GM23338 (cell line): ENCODE measurements at places on chromosomes 12 and 14. TPM values are rescaled to one million over a fixed set of nuclear protein-coding genes. Genes with fewer than 3 reads are reported as not detected.

Gene IFI27
- total RNA-seq: 0.23 and 0.49 TPM in 2 replicates

- no peak overlapping the region for H3K4me3 ChIP-seq
- no peak for DNase-seq
- no peaks in the 10 kb centered on the region for H3K36me3 ChIP-seq
Observed at GRCh38 chr12:66775871-66776270, 97.0 kb upstream of the GRIP1 start.

DNA sequence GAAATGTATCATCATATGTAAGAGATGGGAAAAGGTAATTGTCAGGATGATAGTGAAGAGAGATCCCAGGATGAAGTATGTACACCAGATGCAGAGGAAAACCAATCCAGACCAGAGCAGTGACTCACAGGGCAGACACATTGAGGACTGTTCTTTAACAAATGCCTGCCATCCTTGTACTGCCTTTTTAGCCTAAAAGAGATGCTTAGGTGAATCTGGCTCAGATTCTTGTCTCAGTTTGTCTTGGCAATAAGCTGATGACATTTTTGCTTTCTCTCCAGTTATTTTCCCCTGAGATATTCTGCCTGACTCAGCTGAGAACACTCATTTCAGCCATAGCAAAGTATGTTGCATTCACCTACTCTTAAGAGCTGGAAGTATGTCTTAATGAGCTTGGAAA lies 405.3 kb upstream of the USP15 start:
- H3K36me3 ChIP-seq: no peaks in the 10 kb centered on the region
- no peak overlapping the region for H3K4me3 ChIP-seq
- H3K27ac ChIP-seq: no peak overlapping the region
- DNase-seq: no peak
- no peaks in the 10 kb centered on the region for H3K27me3 ChIP-seq

DNA sequence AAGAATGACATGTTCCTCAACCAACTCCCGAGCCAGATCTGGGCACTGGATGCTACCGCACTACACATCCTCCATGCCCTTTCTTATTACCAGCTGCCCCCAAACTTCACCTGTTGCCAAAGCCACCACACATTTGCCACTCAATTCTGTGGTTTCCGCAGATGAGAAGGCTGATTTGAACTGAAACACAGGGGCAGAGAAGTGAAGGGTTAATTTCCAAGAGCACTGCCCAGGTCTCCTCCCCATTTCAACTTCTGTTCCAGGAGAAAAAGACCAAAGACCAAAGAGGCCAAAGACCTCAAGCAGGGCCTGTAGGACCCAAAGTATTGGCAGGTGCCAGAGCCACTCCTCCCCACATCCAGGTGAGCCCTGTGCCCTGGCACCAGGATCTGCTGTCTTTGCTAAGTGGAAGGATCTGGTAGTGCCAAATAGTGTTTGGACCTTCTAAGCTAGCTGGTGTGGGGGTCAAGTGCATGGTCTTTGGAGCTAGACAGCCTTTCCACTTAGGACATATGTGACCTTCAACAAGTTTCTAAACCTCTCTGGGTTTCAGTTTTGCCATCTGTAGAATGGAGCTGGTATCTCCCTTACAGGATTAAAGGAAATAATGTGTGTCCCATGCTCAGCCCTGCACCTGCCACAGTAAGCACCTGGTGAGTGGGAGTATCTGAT lies 8.0 kb downstream of the DHRS1 start:
- DNase-seq: no peak
- H3K27me3 ChIP-seq: no peaks in the 10 kb centered on the region
- H3K4me1 ChIP-seq: no peaks in the 10 kb centered on the region
- no peak overlapping the region for H3K27ac ChIP-seq
- H3K4me3 ChIP-seq: no peak overlapping the region

DNA sequence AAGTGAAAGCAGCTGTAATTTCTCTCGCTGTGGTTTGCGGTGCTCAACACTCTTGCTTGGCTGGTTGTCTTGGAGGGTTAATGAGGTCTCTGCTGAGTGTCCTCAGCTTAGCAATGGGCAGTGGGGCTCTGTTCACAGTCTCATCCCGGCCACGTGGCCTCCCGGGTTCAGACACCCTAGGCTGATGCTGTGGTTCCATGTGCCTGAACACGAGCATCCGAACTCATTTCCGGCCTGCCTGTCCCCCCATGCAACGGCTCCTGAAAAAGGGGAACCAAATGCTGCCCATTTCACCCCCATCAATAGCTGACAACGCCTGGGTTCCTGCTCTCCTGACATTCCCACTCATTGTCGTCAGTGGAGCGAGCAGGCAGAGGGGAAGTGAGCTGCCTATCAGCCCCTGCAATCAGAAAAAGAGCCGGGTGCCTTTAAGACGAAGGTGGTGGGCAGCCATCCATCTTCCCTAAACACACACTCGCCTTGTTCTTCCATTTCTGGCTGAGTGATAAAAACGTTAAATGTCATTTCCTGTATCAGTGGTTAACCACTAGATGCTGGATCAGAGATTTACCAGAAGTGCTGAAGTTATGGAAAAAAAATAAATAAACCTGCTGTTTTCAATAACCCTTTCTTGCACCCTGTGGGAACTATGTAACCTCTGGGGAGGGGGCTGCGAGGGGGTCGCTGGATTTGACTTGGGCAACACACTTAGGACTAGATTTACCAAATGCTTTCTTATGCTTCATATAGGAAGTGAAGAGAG lies 60.3 kb upstream of the BCL2L14 start:
- no peaks in the 10 kb centered on the region for H3K27me3 ChIP-seq
- H3K36me3 ChIP-seq: no peaks in the 10 kb centered on the region
- peaks cover 30% of the 10 kb centered on the region for H3K4me1 ChIP-seq
- no peak overlapping the region for H3K4me3 ChIP-seq
- H3K27ac ChIP-seq: no peak overlapping the region; the same call in 1 of the 2 replicates
- DNase-seq: no peak

GRCh38 chr14:68441542-68441941 lies 351.3 kb downstream of the ZFP36L1 start:
- no peaks in the 10 kb centered on the region for H3K27me3 ChIP-seq
- H3K36me3 ChIP-seq: no peaks in the 10 kb centered on the region
- no peaks in the 10 kb centered on the region for H3K4me1 ChIP-seq
- DNase-seq: no peak
- no peak overlapping the region for H3K4me3 ChIP-seq
- H3K27ac ChIP-seq: no peak overlapping the region

- no peaks in the 10 kb centered on the region for H3K27me3 ChIP-seq
- no peak for DNase-seq
- no peaks in the 10 kb centered on the region; the same call in 1 of the 2 replicates for H3K4me1 ChIP-seq
- no peak overlapping the region for H3K4me3 ChIP-seq
- no peaks in the 10 kb centered on the region for H3K36me3 ChIP-seq
Observed at GRCh38 chr12:43057566-43057965, 468.0 kb upstream of the PRICKLE1 start.

DNA sequence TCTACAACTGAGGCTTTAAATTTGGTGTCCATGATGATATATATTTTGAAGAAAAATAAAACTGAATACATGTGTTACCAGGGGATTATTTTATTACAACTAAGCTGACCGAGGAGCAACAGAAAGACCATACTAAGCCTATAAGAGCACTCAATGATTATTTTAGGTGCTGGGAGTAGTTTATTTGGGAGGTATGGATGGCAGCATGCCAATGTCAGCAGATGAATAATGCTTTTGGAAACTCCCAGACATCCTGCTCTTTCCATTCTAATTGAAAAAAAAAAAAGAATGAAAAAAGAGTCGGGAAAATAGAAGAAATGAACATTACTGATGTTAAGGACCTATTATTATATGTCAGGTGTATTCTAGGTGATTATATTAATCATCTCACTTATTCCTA lies 441.2 kb downstream of the BTG1 start:
- no peak overlapping the region for H3K27ac ChIP-seq
- H3K4me3 ChIP-seq: no peak overlapping the region
- H3K27me3 ChIP-seq: no peaks in the 10 kb centered on the region
- no peaks in the 10 kb centered on the region for H3K36me3 ChIP-seq
- no peak for DNase-seq
- no peaks in the 10 kb centered on the region; the same call in 1 of the 2 replicates for H3K4me1 ChIP-seq

DNA sequence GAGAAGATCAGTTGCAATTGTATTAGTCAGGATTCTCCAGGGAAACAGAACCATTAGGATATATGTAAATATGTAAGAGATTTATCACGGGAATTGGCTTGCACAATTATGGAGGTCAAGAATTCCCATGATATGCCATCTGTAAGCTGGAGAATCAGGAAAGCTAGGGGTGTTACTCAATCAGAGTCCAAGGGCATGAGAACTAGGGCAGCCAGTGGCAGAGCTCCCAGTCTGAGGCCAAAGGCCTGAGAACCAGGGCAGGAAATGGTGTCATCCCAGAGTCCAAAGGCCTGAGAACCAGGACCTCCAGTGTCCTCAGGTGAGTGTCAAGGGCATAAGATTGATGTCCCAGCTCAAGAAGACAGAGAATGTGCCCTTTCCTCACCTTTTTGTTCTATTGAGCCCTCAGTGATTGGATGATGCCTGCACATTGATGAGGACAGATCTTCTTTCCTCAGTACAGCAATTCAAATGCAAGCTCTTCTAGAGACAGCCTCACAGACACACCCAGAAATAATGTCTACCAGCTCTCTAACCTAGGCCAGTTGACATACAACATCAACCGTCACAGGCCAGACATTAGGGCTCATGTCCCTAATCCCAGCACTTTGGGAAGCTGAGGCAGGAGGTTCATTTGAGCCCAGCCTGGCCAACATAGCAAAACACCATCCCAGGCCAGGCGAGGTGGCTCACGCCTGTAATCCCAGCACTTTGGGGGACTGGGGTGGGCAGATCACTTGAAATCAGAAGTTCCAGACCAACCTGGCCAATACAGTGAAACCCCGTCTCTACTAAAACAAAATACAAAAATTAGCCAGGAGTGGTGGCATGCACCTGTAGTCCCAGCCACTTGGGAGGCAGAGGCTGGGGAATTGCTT lies 34.9 kb upstream of the ZNF740 start:
- H3K27me3 ChIP-seq: no peaks in the 10 kb centered on the region
- H3K27ac ChIP-seq: no peak overlapping the region
- H3K4me1 ChIP-seq: 0 out of 2 replicates have a peak, but pooled peaks cover 2% of the 10 kb centered on the region
- no peak for DNase-seq
